ENCODE measurements at places on chromosomes 4 and X.

GRCh38 chrX:29318012-29318411 is 730.8 kb downstream of the IL1RAPL1 start:
- DNase-seq = no peak

DNA sequence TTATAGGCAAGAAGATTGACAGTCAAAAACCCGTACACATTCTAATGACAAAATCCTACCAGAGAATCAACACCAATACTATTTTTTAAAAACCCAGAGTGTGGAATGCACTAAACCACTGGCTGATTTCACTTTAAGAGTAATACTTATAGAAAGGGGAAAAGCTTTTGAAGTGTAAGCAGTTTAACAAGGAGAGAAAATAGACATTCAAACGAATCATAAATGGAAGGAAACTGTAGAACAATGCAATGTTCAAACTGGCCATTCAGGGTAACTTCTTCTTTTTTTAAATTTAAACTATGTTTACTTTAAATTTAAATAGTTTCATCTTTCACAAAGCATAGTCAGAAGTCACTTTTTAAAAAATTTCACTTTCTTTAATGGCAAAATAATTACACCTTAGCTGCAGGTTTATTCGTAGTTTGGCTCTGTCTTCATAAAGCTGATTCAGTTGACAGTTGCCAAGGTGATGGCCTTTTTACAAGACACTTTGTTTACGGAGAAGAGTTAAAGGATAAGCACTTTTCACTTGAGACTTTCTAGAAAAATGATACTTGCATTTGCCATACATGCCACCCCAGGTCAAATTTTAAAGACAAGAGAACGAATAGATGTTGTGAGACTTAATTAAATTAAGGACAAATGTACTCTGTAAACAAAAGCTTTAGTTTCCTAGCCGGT is 82.4 kb upstream of the KLF3 start:
- DNase-seq = no peak

DNA sequence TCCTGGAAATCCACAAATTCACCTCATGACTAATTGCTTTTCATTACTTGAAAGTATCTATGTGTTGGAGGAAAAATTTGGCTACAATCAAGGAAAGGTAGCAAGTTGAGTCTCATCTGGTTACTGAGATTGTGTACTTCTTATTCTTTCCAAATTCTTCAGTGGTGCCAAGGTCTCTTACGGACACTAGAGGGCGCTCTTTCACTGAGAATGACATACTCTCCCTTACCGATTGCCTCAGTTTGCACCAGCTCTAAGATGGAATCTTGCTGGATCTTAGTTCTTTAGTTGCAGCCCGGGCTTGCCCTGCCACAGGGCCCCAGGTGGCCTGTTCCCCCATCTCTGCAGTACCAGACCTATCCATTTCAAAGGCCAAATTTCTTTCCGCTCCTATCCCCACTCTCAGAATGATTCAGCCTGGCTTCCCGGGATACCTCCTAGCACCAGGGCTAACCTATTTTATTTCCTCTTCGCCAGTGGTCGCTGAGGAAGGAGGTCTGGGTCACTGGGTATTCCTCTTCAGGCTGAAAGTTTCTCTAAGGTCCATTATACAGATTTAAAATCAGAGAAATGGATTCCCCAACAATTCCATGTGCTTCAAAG is 24.6 kb upstream of the GPR50 start:
- no peak for DNase-seq

DNA sequence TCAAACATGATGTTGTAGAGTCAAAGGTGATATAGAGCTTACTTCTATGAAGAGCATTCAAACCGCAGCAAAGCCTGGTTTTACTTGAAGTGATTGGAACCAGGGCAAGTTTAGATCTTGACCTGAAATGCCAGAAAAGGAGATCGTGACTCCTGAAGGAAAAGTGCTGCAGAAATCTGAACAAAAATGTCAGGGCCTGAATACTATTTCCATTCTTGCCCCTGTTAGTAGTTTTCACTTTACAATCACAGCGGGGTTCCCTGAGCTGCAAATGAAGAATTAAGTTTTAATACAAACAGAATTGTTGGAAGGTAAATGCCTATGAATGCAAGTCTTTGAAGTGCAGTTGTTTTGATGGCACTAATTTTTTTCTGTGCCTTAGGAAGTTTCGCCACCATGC is 4.1 kb downstream of the SLIT2 start:
- no peak for DNase-seq

DNA sequence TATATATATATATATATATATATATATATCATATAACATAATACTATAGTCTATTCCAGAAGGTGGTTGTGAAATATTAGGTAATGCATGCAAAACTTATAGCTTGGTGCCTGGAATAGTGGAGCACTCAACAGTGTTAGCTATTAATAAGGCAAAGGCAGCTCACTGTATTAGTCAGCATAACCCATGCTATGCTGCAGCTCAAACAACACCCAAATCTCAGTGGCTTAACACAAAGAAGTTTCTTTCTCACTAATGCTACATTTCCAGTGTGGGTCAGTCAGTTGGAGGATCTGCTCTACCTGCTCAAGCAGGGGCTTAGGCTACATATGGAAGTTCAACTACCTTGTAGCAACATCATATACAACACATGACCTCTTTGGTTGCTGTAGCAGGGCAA is 5.2 kb upstream of the RPGR start:
- no peak for DNase-seq

GRCh38 chrX:45524805-45525204 is 324.1 kb upstream of the DIPK2B start:
- no peak for DNase-seq

- DNase-seq = peak; percentile 83
These were observed at the start of gene STX18 for GRCh38 chr4:4541661-4542570. Gene STX18, minus strand, starts transcription at chr4:4542048. Its CDS starts 84 bp downstream, at chr4:4541964.

GRCh38 chr4:101178731-101179130 is 168.6 kb downstream of the PPP3CA start:
- DNase-seq = no peak

DNA sequence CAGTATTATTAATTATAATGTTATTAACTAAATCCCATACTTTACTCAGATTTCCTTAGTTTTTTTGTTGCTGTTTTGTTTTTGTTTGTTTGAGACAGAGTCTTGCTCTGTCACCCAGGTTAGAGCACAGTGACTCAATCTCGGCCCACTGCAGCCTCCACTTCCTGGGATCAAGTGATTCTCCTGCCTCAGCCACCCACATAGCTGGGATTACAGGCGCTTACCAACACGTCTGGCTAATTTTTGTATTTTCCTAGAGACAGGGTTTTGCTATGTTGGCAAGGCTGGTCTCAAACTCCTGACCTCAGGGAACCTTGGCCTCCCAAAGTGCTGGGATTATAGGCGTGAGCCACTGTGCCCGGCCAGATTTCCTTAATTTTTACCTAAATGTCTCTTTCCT is 72.2 kb downstream of the ANAPC4 start:
- no peak for DNase-seq

DNA sequence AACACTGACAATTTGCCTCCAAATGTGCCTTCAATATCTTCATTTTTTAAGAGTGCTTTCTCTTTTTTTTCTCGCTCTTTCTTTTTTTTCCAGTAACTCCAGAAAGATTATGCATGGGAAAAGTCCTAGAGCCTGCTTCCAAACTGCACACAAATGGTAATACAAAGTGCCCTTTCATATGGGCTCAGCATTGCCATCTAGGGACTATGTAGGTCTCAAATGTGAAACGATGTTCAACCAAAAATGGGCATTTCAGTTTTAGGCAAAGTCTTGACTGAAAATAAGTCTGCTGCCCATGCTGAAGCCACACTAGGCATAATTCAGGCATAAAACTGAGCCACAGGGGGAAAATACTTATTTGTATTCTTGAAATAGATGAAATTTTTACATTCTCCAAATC is 65.6 kb downstream of the SYNPO2 start:
- no peak for DNase-seq

- DNase-seq = no peak
These were observed 4.9 kb downstream of the DLG3 start for GRCh38 chrX:70449457-70449966.
